ENCODE measurements at places on chromosomes 6 and 20.

DNA sequence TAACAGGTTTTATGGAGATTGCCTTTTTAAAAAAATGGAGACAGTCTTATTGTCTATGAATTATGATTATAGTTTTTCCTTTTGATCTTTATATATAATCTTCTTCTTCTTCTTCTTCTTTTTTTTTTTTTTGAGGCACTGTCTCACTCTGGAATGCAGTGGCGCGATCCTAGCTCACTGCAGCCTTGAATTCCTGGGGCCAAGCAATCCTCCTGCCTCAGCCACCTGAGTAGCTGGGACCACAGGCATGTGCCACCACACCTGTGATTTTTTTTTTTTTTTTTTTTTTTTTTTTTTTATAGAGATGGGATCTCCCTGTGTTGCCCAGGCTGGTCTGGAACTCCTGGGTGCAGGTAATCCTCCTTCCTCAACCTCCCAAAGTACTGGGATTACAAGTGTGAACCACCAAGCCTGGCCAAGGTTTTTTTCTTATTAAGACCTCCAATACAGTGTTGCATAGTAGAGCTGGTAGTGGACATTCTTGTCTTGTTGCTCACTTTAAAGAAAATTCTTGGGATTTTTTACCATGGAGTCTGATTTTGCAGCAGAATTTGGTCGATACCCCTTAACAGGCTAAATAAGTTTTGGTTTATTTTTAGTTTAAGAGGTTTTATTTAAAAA lies 46.5 kb downstream of the STK4 start:
- no peak for DNase-seq

GRCh38 chr6:113979937-113980336 lies 9.0 kb upstream of the HDAC2 start:
- no peak for DNase-seq

DNA sequence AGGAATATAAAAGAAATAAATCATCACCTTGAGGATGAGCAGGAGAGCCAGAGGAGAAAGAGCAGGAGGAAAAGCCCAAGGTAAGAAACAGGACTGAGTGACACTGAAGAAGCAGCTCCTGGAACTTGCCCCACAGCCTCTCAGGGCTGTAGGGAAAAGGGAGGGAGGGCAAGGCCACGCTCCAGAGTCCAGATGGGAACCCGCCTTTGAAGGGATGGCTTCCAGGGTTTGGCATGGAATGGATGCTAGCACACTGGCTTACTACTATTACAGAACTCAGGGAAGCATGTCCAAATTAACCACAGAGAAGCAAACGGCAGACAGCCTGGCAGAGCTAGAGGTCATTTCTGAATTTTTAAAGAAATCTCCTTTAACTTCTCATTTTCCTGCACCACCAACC lies 26.8 kb downstream of the RALGAPA2 start:
- DNase-seq, result no peak

DNA sequence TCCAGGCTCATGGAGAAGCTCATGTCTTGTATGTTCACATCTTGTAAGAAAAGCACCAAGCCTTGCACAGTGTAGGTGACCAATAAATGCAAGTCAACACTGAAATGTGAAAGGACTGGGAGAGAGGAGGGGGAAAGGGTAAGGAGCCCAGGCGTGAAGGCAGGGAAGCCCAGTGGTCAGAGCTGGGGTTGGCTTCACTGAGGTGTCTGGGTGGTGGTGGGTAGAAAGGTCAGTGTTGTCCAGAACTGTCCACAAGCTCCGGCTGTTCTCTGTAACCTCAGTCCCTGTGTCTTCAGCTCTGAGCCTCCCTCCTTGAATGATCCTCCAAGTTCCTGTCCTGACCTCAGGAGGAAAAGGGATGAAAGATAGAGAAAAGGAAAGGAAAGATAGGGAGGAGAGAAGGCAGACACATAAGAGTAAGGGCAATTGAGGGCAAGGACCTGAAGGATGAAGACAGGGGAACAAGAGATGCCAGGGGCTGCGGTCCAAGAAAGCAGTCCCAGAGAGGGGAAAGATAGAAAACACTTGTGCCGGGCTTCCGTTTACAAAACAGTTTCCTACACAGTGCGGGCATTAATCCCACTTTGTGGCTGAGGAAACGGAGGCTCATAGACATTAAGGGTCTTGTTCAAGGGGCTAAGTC lies 2.4 kb upstream of the TNXB start:
- DNase-seq, result no peak

- DNase-seq, result no peak
These were observed 171.9 kb upstream of the MAP3K7 start for GRCh38 chr6:90758741-90759140.

DNA sequence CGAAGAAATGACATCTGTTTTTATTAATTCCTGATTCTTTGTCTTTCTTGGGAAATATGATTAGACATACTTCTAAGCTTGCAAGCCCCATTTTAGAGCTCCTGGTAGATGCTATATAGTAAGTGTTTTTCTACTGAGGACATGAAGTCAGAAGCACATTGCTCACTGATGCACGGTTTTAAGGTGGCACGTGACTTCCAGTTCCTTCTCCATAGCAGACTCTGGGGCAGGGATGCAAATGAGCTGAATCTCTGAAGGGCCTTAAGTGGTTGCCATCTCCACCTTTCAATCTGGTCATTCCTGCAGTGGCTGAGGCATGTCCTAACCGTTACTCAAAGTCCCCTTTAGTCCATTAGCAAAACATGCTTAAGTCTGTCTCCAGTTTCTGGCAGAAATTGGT lies 421.2 kb upstream of the HTR1E start:
- no peak for DNase-seq

DNA sequence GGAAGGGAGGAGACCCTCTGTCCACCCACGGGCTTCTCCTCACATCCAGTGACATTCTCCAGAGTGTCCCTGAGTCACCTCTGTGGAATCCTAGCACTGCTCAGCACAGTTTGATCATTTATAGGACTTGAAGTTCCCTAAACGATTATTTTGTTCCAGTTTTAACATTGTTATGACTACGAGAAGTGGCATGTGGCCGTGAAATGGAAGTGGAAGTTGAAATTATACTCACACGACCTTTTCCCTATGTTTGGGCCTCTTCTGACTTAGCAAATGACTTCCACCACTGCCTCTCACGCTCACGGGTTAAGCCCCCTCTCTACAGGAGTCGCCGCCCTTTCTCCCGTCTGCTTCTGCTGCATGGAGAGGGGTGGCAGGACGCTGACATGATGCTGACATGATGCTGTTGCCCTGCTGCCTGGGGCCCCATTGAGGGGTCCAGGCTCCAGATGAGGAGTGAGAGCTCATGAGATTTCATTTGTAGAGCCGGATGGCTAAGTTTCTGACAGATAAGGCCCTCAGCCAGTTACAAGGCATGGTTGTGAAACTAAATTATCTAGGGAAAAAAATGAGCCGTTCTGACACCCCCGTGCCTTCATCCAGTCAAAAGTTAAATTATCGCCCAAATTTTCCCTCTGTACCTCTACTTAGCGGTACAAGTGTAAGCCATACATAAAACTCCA lies 153.6 kb upstream of the UST start:
- no peak for DNase-seq

DNA sequence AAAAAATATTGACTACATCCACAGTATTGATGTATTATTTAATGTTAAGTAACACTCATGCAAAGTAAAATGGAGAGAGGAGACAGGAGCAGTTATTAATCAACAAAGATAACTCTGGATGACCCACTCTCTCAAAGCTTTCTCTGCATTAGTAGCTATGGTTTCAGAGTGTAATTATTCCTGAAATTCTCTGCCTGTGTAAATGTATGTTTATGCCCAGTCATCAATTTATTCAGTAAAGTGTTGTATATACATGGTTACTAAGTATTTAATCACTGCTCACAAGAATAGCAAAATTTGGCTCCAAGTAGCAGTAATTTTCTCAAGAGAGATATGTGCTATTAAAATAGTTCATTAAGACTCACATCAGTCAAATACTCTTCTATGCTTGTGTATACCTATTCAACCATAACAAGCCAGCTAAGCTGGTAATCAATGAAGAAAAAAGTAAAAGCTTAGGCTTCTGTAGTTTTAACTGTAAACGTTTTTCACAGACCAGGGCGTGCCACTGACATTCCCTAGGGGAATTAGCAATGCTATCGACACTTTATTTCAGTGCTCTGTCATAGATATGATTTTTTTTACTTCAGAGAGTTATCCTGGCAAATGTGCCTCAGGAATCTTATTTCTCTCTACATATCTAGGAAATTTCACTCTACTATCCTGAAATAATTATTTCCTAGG lies 54.0 kb upstream of the RAB32 start:
- no peak for DNase-seq

- DNase-seq, result no peak
These were observed 318.7 kb downstream of the THBS2 start for GRCh38 chr6:168934660-168935627.

DNA sequence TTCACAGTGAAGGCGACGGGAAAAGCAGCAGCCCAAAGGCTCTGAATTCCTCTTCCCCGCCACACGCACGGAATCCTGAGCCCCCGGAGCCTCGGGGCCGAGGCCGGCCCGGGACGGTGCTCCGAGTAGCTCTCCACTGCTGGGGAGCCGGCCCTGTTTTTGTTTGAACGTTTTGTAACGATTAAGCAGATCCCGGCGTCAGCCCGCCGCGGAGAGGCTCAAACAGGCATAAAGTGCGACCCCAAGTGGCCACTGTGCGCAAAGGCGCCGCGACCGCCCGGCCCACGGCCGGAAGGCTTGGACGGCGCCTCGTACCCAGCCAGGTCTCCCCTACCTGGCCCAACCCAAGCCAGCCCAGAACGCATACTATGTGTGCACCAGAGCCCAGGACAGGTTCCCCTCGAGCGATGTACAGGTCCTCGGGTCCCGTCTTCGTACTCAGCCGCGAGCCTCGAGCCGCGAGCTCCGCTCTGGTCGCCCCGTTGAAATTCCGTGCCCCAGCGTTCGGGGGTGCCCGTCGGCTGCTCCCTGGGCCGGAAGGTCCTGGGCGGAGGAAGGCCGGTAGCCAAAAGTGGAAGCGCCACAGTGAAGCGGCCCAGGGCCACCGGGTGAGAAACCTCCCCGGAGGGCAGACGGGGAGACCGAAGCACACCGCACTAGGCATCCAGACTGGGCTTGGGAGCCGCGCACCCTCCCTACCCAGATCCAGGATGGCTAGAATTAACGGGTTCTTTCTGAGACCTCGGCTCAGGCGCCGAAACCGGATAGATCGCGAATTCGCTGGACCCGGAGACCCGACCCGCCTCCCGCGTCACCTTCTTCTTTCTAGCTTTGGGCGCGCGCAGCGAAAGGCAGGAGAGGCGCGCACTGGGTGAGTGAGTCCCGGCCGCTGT lies 1.2 kb upstream of the MAFB start:
- DNase-seq, result peak; percentile 76

DNA sequence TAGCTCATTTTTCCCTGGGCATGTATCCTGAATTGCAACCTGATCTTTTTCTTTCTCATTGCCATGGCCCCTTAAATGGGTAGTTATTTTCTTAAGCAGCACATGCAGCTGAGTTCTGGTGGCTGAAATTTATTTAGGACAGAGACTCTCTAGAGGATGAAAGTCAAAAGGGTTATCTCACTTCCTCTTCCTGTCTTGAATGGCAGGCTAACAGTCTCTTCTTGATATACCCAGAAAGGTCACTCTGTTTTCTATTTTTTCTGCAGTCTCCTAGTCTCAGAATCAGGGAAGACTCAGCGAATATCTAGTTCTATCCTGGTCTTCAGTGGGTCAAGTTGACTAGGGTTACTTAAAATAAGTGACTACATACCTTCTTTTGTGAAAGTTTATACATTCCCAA lies 243.3 kb downstream of the EPHA7 start:
- DNase-seq, result no peak

DNA sequence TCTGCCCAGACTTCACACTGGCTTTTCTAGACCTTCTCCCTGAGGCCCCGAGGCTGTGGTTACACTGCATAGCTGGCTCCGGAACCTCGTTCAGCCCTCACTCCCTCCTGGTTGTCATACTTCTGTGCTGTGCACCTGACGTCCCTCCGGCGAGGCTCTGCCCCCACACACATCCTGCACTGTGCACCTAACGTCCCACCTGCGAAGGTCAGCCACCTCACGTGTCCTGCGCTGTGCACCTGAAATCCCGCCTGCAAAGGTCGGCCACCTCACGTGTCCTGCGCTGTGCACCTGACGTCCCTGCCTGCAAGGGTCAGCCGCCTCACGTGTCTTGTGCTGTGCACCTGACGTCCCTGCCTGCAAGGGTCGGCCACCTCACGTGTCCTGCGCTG lies 111.0 kb upstream of the FRMD1 start:
- no peak for DNase-seq

GRCh38 chr6:30779850-30780641 lies 35.7 kb upstream of the IER3 start:
- no peak for DNase-seq

DNA sequence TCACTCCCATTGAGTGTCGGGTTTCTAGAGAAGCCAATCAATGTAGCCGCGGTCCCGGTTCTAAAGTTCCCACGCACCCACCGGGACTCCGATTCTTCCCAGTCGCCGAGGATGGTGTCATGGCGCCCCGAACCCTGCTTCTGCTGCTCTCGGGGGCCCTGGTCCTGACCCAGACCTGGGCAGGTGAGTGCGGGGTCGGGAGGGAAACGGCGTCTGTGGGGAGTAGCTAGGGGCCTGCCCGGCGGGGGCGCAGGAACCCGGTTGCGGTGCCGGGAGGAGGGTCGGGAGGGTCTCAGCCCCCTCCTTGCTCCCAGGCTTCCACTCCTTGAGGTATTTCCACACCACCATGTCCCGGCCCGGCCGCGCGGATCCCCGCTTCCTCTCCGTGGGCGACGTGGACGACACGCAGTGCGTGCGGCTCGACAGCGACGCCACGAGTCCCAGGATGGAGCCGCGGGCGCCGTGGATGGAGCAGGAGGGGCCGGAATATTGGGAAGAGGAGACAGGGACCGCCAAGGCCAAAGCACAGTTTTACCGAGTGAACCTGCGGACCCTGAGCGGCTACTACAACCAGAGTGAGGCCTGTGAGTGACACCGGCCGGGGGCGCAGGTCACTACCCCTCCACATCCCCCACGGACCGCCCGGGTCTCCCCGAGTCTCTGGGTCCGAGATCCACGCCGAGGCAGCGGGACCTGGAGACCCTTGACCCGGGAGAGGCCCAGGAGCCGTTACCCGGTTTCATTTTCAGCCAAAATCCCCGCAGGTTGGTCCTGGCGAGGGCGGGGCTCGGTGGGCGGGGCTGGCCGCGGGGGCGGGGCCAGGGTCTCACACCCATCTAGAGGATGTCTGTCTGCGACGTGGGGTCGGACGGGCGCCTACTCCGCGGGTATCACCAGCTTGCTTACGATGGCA lies 35.2 kb upstream of the HLA-G start:
- no peak for DNase-seq

DNA sequence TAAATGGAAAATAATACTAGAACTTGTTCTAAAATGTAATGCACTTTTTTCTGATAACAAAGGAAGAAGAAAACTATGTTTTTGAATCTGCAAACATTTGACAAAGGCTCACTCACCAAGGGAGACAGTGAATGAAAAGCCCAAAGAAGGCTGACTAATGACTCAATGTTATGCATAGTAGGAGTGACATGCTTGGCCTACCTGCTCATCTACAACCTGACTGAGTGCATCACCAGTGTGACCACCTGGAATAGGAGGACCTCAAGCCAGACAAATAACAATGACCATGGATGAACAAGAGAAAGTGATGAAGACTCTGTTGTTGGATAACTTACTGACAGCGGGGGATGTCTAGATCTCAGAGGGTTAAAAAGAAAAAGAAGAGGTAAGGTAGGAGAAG lies 157.2 kb downstream of the SIM1 start:
- DNase-seq, result no peak

GRCh38 chr6:163813979-163814493 lies 399.5 kb downstream of the QKI start:
- DNase-seq, result no peak
